ENCODE measurements at places on chromosomes 7 and 10. TPM values are rescaled to one million over a fixed set of nuclear protein-coding genes. Genes with fewer than 3 reads are reported as not detected.
A peak's percentile ranks its signal among the peaks of the same experiment; 100 is the strongest.

DNA sequence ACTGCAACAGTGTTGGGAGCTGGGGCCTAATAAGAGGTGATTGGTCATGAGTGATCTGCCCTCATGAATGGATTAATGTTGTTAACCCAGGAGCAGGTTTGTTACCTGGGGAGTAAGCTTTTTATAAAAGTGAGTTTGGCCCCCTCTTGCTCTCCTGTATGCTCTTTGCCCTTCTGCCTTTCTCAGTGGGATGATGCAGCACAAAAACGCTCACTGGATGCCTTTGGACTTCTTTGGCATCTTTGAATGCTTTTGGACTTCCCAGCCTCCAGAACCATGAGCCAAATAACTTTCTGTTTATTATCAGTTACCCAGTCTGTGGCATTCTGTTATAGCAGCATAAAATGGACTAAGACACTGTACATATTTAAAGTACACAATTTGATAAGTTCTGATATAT, 48.5 kb downstream of the CCDC71L start:
- H3K4me1 ChIP-seq = no peaks in the 10 kb centered on the region
- H3K27me3 ChIP-seq = no peaks in the 10 kb centered on the region
- H3K4me3 ChIP-seq = no peak overlapping the region

GRCh38 chr10:121613456-121613855, 15.2 kb upstream of the FGFR2 start:
- H3K27ac ChIP-seq = no peak overlapping the region
- H3K4me1 ChIP-seq = no peaks in the 10 kb centered on the region
- no peaks in the 10 kb centered on the region for H3K36me3 ChIP-seq
- H3K4me3 ChIP-seq = no peak overlapping the region

DNA sequence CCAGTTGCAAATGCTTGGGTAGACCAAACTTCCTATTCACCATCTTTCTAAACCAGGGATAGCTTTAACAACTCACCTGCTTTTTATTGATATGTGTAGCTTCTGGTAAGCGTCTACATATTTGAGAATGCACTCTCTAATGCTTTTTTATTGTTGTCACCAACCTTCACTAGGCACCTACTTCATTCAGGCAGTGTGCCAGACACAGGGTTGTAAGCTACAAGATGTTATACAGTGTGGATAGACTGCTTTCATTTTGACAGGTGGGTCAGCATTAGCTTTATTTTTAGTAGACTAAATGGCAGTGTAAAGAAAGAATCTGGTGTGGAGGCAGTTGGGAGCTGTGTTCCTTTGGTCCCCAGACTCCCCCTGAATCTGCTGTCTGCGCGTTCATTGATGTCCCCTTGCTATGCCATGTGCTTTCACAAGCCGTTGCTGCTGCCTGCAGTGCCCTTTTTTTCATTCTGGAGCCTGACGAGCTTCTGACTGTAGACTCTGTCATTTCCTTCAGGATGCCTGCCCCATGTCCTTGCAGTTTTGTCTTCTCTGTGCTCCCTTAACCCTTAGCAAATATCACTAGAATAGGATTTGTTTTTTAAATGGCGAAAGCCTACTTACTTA, 32.1 kb downstream of the NRF1 start:
- no peak overlapping the region for H3K4me3 ChIP-seq
- H3K4me1 ChIP-seq = no peaks in the 10 kb centered on the region
- no peak overlapping the region for H3K27ac ChIP-seq
- no peak for DNase-seq
- no peaks in the 10 kb centered on the region for H3K27me3 ChIP-seq

DNA sequence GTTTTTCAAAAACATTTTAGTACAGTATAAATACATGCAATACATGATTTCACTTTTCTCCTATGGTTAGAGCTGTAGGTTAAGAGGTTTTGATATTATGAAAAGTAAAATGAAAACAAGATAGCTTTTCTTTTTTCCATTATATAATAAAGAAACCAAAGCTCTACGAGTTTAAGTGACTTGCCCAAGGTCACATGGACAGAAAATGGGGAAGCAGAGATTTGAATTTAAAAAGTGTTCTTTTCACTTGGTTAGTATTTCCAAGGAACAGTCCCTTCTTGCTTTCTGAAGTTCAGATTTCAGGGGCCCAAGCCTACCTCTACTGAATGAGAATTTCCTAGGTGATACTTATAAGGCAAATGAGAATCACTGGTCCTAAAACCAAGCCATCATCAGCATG, 13.2 kb upstream of the MAP3K8 start:
- H3K27ac ChIP-seq = no peak overlapping the region
- no peak overlapping the region for H3K4me3 ChIP-seq
- no peaks in the 10 kb centered on the region for H3K36me3 ChIP-seq
- peaks cover 9% of the 10 kb centered on the region for H3K4me1 ChIP-seq

DNA sequence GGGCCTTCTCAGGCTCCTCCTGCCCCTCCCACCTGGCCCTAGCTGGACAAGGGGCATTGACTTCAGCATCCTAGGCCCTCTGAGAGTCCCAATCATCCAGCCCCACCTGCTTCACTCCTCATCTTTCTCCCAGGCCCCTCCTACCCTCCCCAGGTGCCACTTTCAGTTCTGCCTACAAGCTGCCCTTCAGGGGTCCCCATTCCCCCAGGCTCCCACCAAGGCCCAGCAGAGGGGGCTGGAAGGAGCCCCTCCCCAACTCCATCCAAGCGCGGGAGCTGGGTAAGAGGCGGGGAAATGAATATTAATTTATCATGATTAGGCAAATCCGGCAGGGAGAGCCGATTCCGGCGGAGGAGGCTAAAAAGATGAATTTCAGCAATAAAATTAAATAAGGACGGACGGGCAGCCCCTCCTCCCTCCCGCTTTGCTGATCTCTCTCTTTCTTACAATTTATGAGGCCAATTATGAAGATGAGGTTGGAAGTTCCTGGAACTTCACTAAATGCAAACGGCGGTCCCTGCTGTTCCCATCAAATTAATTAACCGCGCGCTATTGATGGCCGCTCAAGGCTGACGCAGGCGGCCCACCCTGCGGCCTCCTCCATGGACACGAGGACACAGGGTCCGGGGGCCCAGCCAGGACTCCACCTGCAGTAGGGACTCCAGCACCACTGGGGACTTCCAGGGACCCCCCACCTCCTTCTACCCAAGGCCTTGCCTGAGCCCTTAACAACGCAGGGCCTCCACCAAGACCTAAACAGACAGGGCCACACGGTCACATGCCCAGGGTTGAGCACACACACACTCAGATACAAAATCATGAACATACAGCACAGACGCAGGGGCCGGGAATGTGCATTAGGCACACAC, 13.9 kb downstream of the POLL start:
- no peaks in the 10 kb centered on the region for H3K27me3 ChIP-seq
- no peak overlapping the region for H3K4me3 ChIP-seq
- no peak overlapping the region for H3K27ac ChIP-seq
- peaks cover 11% of the 10 kb centered on the region for H3K4me1 ChIP-seq
- peak; percentile 54 for DNase-seq

DNA sequence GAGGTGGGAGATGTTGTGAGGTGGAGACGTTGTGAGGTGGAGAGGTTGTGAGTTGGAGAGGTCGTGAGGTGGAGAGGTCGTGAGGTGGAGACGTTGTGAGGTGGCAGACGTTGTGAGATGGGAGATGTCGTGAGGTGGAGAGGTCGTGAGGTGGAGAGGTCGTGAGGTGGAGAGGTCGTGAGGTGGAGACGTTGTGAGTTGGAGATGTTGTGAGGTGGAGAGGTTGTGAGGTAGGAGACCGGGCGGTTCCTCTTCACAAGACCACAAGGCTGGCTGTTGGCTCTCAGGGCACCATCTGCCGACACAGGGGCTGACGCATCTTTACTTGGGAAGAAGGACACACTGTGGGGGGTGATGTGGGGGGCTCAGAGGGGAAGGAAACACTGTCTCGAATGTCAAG, 34.7 kb upstream of the SHH start:
- H3K27ac ChIP-seq = no peak overlapping the region
- no peak overlapping the region for H3K4me3 ChIP-seq
- H3K4me1 ChIP-seq = no peaks in the 10 kb centered on the region
- H3K36me3 ChIP-seq = no peaks in the 10 kb centered on the region
- H3K27me3 ChIP-seq = no peaks in the 10 kb centered on the region

DNA sequence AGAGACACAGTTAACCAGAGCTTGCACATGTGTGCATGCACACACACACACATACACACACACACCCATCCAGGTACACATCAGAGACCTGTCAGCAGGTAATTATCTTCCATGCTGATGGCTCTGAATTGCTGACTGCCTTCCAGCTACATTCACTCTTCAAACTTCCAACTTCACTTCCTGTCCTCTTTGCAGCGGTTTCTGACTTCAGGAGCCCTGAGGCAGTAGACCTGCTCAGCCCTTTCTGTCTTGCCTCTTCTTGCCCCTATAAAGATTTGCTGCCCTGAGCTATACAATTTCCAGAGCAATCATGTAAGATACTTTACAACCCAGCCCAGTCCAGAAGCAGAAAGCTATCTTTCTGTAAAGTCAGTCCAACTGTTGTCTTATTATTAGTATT, 310.2 kb downstream of the FGFR2 start:
- no peak overlapping the region for H3K27ac ChIP-seq
- no peaks in the 10 kb centered on the region for H3K27me3 ChIP-seq
- no peak overlapping the region for H3K4me3 ChIP-seq
- H3K36me3 ChIP-seq = no peaks in the 10 kb centered on the region
- DNase-seq = no peak
- H3K4me1 ChIP-seq = peaks cover 2% of the 10 kb centered on the region

GRCh38 chr7:134353411-134353810, 36.7 kb upstream of the SLC35B4 start:
- H3K4me3 ChIP-seq = peak overlapping the region; percentile 57
- peak overlapping the region; percentile 66 for H3K27ac ChIP-seq
- H3K4me1 ChIP-seq = no peaks in the 10 kb centered on the region

DNA sequence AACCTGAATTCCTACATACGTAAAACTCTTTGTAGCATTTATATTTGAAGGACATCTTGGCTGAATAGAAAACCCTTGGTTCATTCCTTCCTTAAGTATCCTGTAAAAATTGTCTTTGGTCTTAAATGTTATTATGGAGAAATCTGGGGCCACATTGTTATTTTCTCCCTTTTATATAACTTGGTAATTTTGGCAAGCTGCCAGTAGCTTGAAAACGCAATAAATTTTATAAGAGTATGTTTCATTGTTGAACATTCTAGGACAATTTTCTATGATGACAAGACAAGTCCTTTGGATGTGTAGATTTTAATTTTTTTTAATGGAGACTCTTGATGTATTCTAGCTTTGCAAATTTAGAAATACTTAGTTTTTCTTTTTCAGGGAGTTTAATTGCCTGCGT, 191.9 kb downstream of the ABCA13 start:
- no peaks in the 10 kb centered on the region for H3K27me3 ChIP-seq
- no peak overlapping the region for H3K27ac ChIP-seq
- no peaks in the 10 kb centered on the region for H3K4me1 ChIP-seq
- DNase-seq = no peak
- no peaks in the 10 kb centered on the region for H3K36me3 ChIP-seq
- H3K4me3 ChIP-seq = no peak overlapping the region

GRCh38 chr7:107684947-107685463, 24.4 kb downstream of the SLC26A4 start:
- DNase-seq = no peak
- H3K27me3 ChIP-seq = no peaks in the 10 kb centered on the region
- H3K4me3 ChIP-seq = no peak overlapping the region
- H3K4me1 ChIP-seq = no peaks in the 10 kb centered on the region

- no peaks in the 10 kb centered on the region for H3K27me3 ChIP-seq
- no peaks in the 10 kb centered on the region for H3K4me1 ChIP-seq
- H3K36me3 ChIP-seq = no peaks in the 10 kb centered on the region
- no peak overlapping the region for H3K4me3 ChIP-seq
Measured at GRCh38 chr10:87558333-87558732, 53.6 kb downstream of the MINPP1 start.

DNA sequence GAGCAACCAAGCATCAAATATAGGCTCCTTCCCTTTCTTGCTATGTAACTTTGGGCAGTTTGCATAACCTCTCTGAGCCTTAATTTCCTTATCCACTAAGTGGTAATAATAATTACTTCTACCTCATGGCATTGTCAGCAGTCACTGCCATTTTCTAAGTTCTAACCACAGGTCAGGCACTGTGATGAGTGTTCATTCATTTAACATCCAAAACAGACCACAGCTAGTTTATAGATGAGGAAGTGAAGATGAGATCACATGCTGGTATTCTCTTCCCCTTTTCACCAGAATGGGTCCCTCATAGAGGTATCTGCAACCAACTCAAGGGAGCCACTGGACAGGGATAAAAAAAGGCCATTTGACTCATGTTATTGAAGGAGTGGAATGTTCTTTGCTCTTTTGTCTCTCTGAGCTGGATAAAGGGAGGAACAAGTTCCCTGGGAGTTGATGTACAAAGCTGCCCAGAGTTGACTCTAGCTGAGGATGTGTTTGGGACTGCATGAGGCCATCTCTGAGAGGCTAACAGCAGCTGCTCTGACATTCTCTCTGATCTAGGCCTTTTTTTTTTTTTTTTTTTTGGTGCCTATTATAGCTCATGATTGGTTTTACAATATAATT, 65.0 kb downstream of the DNAJC12 start:
- no peaks in the 10 kb centered on the region for H3K4me1 ChIP-seq
- no peak overlapping the region for H3K27ac ChIP-seq
- no peak overlapping the region for H3K4me3 ChIP-seq
- H3K36me3 ChIP-seq = no peaks in the 10 kb centered on the region
- DNase-seq = no peak
- no peaks in the 10 kb centered on the region for H3K27me3 ChIP-seq

GRCh38 chr10:50447691-50448090, 176.1 kb downstream of the SGMS1 start:
- H3K27me3 ChIP-seq = no peaks in the 10 kb centered on the region
- DNase-seq = no peak
- no peaks in the 10 kb centered on the region for H3K36me3 ChIP-seq
- H3K4me1 ChIP-seq = no peaks in the 10 kb centered on the region

- H3K4me3 ChIP-seq = no peak overlapping the region
- no peak for DNase-seq
- no peaks in the 10 kb centered on the region for H3K4me1 ChIP-seq
Measured at GRCh38 chr10:43980715-43981114, 332.0 kb upstream of the ZNF32 start.

GRCh38 chr10:88066319-88066718, 202.9 kb downstream of the PTEN start:
- H3K4me3 ChIP-seq = no peak overlapping the region
- no peaks in the 10 kb centered on the region for H3K36me3 ChIP-seq
- H3K27ac ChIP-seq = no peak overlapping the region
- H3K27me3 ChIP-seq = no peaks in the 10 kb centered on the region
- DNase-seq = no peak
- H3K4me1 ChIP-seq = peaks cover 7% of the 10 kb centered on the region

DNA sequence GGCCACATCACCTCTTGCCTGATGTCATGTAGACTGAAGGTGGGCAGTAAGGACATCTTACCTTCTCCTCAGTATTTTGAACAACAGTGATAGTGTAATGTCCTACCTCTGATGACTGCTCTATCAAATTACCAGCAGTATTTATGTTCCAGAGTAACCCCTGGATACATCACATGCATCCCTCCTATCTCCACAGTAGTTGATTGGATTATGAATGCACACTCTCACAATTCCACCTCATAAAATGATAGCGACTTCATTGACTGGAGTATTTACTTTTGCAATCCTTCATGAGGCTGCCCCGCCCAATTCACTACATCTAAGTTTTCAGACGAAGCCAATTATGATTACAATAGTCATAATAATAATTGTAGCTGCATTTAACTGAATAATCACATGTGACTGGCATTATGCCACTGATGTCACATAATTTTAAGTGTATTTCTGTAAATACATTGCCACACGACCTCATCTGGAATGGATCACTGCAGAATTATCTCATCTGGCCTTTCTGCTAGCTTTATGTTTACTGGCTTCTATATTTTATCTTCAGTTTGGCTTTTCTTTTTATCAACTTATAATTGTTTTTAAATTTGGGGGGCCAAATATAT, 268.9 kb downstream of the SLC25A13 start:
- no peaks in the 10 kb centered on the region for H3K36me3 ChIP-seq

Gene ODAD2
- 0.44 TPM for total RNA-seq

Gene SPDYE9
- not detected for total RNA-seq

Gene PTEN
- 154 TPM for total RNA-seq

Gene WDR11
- total RNA-seq = 60.8 TPM

Gene SLC12A9
- total RNA-seq = 29.9 TPM

Gene PDCD11
- 24.9 TPM for total RNA-seq

Gene ZNF467
- 24.5 TPM for total RNA-seq
